ENCODE measurements at places on chromosomes 5 and 9.
A peak's percentile ranks its signal among the peaks of the same experiment; 100 is the strongest.

- DNase-seq = peak; percentile 5
These were observed at the start of gene TMEM232 for GRCh38 chr5:110726249-110727024. Gene TMEM232, minus strand, starts transcription at chr5:110726671. Its CDS starts 59,319 bp downstream, at chr5:110667352.

GRCh38 chr5:38607930-38608564 is 51.6 kb upstream of the LIFR start:
- DNase-seq = no peak

- DNase-seq = no peak
These were observed 98.4 kb downstream of the LIX1 start for GRCh38 chr5:97044052-97044451.

GRCh38 chr5:107717816-107718215 is 47.1 kb upstream of the EFNA5 start:
- no peak for DNase-seq

All from thoracic aorta (tissue), 2 donors.